Bronchial smooth muscle cell (primary cell): ENCODE measurements at places on chromosomes 6 and 20. TPM values are rescaled to one million over a fixed set of nuclear protein-coding genes. Genes with fewer than 3 reads are reported as not detected.

PLG gene
- total RNA-seq: not detected in 2 replicates

TP53TG5 gene
- 0.09 TPM in 1 of 2 replicates, not detected in the other for total RNA-seq

LY6G5B gene
- total RNA-seq: 2.2 and 4.0 TPM in 2 replicates

EFCAB8 gene
- under 0.01 TPM in 1 of 2 replicates, not detected in the other for total RNA-seq

SCRT2 gene
- total RNA-seq: not detected in 2 replicates

SLC22A23 gene
- total RNA-seq: 4.4 and 4.9 TPM in 2 replicates
